Caudate nucleus (tissue), 63 donors: ENCODE measurements at places on chromosomes 13 and 19.

- DNase-seq = no peak
Measured at GRCh38 chr13:30020726-30021312, 170.4 kb upstream of the UBL3 start.

DNA sequence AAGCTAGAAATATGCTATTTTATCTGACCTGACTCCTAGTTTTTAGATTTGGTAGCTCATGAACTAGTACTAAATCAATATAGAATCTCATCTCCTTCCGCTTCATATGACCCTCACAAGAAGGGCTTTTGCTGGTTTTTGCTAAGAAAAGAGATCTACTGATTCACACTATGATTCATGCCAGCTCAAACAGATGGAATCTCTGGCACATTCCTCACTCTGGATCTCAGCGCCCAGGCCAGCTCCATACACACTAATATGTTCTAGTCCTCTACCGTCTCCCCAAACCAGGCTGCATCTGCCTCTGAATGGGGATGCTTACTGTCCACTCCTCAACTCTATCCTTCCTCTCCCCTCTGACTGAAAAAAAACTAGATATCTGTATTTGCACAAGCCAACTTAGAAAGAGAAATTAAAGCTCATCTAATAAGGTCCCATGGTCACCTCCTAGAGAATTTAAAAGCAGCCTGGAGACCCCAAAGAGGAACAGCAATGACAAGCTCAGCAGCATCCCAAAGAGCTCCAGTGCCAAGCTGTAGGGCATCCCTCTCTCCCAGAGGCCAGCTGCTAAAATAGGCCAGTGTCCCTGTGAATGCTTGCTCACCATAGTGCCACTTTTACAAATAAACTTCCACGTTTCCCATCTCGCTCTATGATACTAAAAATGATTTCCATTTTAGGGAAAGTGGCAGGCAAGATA lies 74.9 kb downstream of the LHFPL6 start:
- no peak for DNase-seq

GRCh38 chr19:39351537-39352064 lies 9.4 kb downstream of the SAMD4B start:
- DNase-seq = no peak

DNA sequence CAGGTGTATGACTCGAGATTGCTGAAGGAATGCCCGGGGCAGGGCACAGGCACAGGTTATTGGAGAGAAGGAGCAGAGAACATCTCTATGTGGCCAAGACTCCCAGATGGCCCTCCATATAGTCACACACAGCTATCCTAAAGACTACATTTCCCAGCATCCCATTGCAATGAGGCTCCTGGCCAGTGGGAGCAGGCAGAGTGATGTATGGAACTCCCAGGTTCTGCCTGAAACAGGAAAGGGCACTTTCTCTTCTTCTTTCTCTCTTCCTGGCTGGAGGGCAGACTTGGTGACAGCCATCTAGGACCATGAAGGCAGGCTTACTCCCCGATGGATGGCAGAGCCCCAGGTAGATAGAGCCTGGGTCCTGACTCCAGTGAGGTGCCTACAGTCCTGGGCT lies 13.5 kb downstream of the PPP1R13L start:
- no peak for DNase-seq

DNA sequence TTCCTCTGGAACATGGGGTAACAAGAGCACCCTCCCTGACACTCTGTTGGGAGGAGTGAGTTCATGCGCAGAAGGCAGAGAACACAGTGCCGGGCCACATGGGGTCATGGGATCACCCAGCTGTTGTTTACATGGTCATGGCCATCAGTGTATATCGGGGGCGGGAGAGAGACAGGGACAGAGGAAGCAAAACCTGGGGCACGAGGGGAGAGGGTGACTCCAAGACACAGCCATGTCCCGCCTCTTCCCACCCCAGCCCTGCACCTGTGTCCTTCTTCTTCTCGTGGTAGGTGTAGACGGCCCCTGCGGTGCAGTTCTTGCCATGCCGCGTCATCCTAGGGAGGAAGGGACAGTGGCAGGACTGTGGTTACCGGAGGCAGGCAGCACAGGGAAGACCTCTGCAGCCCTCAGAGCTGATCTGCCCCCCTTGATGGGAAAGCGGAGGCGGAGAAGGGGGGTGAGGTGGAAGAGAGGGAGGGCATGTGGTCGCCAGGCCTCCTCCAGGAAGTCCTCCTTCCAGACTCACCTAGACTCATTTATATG lies 19.9 kb downstream of the NOSIP start:
- peak; percentile 6 for DNase-seq

GRCh38 chr19:6903446-6903845 lies 16.1 kb downstream of the ADGRE1 start:
- no peak for DNase-seq

GRCh38 chr19:38557205-38557799 lies 60.5 kb downstream of the MAP4K1 start:
- DNase-seq = no peak

- no peak for DNase-seq
Measured at GRCh38 chr13:79477968-79478367, 3.0 kb upstream of the NDFIP2 start.

DNA sequence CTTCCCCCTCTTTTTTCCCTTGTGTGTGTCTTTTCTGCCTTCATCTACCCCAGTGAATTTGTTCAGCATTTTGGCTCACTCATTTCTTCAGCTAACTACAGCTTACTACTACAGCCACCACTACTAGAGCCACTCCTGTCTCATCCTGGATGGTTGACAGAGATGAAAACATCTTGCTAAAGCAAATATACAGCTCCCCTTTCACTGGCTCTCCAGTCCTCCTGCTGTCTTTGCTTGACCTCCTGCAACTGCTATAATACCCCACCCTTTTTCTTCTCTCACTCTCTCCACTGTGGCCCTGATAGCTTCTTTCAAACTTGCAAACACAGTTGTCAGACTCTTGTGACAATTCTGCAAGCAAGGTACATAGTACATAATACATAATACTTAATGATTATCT lies 523.6 kb downstream of the DCT start:
- no peak for DNase-seq

DNA sequence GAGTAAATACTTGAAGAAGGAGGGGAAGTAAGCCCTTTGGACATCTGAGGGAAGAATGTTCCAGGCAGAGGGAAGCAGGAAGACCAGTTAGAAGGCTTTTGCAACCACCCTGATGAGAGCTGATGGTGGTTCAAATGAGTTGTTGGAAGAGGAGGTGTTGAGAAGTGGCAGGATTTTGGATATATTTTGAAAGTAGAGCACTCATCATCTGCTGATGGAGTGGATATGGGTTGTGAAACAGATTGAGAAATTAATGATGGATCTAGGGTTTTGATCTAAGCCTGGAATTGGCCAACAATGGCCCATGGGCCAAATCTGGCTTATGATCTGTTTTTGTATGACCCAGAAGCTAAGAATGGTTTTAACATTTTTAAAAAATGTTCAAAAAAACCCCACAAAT lies 230.7 kb downstream of the NDFIP2 start:
- no peak for DNase-seq

- no peak for DNase-seq
Measured at GRCh38 chr19:17846146-17846545, 1.6 kb downstream of the JAK3 start.

DNA sequence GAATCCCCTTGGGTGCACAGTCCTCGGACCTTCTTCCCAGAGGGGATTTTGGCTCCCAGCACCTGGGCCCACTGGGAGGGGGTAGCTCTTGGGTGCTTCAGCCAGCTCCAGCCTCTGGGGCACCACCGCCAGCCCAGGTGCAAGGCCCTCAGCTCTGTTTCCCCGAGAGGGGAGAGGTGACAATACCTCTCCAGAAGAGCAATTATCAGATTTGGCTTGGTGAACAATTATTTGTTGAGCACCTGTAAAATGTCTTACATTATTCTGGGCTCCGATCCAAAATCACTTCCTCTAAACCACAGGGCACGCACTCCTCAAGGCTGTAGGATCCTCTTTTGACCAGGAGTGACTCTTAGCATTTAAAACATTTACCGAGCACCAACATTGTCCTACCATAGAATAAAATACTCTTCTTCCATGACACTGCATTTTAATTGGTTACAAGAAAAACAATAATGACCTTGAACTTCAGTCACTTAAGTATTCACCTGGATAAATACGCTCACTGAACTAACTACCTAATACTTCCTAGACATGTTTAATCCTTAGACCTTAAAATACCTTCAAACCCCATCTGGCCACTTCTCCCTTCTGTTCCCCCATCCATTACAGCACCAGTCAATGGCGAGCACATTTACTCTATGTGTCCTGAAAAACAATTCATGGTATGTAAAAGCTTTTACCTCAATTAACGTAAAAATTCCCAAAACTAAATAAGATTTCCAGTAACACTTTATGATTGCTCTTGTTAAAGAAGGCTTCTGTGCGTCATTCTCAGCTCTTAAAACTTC lies 54.8 kb downstream of the ABCC4 start:
- DNase-seq = no peak

GRCh38 chr19:38318660-38319059 lies 985 bp upstream of the KCNK6 start:
- no peak for DNase-seq

- no peak for DNase-seq
Measured at GRCh38 chr13:18947376-18947977, 234.1 kb downstream of the TUBA3C start.

GRCh38 chr19:41646589-41647204 lies 19.8 kb upstream of the CEACAM4 start:
- no peak for DNase-seq

- no peak for DNase-seq
Measured at GRCh38 chr13:23696610-23697009, 126.4 kb downstream of the TNFRSF19 start.

GRCh38 chr13:96673825-96674224 lies 320.5 kb downstream of the OXGR1 start:
- no peak for DNase-seq

DNA sequence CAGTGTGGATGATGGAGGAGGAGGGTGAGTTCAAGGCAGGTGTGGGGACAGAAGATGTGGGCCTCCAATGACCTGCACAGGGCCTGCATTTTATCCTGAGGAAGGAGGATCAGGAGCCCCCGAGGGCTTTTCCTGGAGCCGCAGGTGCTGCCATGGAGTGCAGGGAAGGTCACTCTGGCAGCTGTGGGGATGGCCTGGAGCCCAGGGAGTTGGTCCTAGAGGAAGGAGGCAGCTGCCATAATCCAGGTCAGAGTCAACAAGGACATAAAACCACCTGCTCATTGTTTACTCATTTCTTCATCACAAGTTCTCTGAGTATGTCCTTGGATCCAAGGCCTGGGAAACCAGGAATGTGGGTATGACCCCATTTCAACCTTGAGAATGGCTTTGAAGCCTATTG lies 87.2 kb downstream of the SCGB2B2 start:
- no peak for DNase-seq

DNA sequence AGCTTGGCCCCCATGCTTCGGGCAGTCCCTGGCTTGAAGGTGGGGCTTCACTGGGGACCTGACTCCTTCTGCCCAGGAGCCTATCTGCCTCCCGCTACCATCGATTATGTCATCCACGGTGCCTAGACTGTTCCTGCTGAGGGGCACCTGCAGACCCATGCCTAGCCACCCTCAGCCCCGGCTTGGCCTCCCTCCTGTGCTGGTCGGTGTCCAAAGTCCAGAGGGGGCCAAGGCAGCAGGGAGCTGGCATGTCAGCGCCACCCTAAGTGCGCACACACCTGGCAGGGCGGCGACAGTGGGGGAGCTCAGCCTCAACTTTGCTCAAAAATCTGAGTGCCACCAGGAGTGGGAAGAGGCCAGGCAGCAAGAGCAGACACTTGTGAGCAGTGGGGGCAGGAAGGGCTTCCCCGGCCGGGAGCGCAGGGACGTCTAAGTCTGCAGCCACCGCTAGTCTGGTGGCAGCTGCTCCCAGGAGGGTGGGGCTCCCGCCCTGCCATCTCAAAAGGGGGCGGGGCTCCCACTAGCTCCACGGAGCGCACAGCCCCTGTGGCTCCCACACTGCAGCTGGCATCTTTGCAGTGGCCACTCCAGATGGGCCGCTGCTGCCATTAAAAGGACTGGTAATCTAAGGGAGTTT lies 13.5 kb upstream of the URAD start:
- DNase-seq = no peak

- no peak for DNase-seq
Measured at GRCh38 chr13:59157181-59157580, 1006.5 kb downstream of the DIAPH3 start.

DNA sequence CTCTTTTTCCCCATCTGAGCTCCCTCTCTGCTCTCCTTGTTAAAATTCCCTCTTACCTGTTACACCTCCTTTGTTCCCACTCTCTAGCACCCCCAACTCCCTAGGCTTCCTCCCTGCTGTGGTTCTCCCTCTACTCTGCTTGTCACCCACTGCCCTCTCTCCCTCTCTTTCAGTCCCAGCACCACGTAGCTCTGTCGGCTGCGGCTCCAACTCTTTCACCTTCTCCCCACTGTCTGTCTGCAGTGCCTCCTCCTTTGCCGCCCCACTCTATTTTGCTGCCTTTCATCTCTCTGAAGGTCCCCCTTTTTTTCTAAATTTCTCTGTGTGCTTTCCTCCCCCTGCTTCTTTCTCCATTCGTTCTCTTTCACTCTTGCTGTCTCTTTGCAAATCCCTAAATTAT lies 1.1 kb downstream of the ZNF836 start:
- DNase-seq = no peak

DNA sequence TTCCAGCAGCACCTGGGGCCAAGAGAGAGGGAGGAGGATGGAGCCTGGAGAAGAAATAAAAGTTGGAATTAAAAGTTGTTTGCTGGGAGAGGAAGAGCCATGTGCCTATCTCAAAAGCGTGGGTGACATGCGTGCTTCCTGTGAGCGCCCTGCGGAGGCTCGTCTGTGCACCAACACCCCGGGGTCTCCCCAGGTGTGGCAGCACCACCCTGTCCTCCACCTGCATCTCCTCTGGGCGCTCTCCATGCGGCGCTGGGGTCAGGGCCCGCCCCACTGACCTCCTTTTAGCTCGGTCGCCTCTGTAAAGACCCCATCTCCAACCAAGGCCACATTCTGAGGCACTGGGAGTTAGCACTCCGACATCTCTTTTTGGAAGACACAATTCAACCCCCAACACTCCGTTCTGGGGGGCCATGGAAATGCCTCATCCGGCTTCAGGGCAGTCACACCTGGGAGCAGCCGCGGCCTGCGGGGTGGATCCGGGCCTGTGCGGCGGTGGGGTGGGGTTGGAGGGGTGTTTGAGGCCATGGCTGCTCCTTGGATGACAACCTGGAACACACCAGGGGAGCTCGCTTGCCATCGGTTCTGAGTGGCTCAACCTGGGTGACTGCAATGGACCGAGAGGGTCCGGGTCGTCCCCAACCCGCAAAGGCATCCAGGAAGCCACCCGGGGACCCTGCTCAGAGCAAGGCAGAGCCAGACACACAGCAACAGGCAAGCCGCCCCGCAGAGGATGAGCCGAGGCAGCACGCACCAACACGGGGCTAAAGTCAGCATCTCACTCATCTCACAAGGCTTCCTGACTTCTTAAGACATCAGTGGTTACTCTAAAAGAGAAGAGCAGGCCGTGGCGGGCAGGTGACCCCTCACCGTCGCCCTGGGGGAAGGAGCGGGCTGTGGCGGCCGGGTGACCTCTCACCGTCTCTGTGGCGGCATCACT lies 79.4 kb upstream of the MCF2L start:
- DNase-seq = no peak

- DNase-seq = no peak
Measured at GRCh38 chr19:51311351-51312257, at the start of gene IGLON5. Gene IGLON5, plus strand, starts transcription at chr19:51311644. Its CDS starts 204 bp downstream, at chr19:51311848.

- no peak for DNase-seq
Measured at GRCh38 chr13:89791971-89792630, 1555.4 kb upstream of the MIR17HG start.

- no peak for DNase-seq
Measured at GRCh38 chr19:50341091-50341564, 12.0 kb upstream of the KCNC3 start.
